Ureter (tissue), 1 donor: ENCODE measurements at places on chromosomes 3 and 15. TPM values are rescaled to one million over a fixed set of nuclear protein-coding genes. Genes with fewer than 3 reads are reported as not detected.

CHRFAM7A gene
- 2.7 TPM for total RNA-seq

ZCWPW2 gene
- 1.7 TPM for total RNA-seq

DNA sequence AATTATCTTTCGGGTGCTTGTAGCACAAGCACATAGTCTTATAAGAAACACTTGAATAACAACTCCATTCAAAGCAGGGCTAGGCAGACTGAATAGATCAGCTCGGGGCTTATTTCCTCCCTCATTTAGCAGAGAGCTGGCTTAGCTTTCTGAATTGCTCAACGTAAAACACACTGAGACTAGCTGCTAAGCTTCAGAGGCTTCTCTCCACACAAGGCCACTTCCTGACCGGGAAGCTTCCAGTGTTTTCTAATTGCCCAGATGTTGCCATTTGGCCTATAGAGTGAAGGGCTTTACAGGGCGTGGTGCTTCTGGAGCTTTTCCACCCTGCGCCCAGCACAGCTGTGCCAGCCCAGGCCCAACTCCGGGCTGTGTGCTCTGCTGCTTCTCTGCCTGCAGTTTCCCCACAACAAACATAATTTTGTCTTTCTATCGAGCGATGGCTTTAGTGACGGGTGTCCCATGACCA, 16.6 kb downstream of the FAM240A start:
- no peak for DNase-seq

- DNase-seq, result no peak
Observed at GRCh38 chr3:53170325-53171063, 9.5 kb downstream of the PRKCD start.

DNA sequence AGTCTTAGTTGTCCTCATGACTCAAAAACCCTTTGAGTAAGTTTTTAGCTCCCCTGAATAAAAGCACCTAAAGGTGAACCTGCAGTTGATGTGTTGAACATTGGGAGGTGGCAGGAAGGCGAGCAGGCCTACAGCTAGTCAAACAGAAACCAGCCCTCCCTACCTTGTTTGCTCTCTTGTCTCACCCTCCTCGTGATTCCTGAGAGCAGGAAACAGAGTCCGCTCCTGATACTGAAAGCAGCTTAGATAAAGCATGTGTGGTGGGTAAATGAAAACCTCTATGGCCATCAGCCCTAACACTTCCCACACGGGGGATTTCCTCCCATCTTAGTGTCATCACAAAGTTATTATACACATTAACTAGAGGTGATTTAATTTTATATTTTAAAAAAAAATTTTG, 21.8 kb upstream of the CLDN18 start:
- no peak for DNase-seq
